ENCODE measurements at places on chromosomes 16 and 17. TPM values are rescaled to one million over a fixed set of nuclear protein-coding genes. Genes with fewer than 3 reads are reported as not detected.

DNA sequence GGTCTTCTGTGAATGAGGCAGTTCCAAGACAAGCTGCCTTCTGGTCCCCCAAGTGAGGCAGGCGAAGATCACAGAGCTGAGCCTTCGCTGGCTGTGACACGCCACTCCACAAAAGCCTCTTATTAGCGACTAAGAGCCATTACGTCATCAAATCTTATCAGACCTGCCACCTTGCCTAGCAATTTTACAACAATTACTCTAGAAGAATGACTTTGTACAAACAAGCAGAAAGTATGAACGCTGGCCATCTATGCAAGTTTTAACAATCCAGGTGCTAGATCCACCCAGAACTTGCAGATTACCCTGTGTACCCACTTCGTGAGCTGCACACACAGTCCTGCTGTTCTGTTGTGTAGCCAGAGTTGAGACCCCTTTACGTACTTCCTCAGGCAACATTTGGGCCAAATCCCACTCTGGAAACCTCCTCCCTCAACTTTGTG lies 3.8 kb upstream of the ICAM2 start:
- peak; percentile 66 for DNase-seq

DNA sequence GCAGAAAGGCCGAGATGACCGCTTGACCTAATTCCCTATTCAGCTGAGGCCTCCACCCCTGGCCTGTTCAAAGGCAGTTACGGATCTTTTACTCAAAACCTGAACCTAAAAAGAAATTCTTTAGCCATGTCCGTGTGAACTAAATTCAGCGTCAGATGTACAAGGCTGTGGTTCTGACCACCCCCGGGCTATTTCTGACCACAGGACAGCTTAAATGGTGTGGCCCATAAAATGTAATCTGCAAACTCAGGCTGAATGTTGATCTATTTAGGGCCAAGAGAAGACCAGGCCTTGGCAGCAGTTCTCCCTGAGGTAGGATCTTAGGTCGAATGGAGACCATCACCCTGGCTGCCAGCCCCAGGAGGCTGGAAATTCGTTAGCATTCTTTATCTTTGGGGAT lies 485.5 kb downstream of the WWOX start:
- no peak for DNase-seq

GRCh38 chr17:76820039-76820438 lies 48.2 kb upstream of the MGAT5B start:
- DNase-seq: no peak

DNA sequence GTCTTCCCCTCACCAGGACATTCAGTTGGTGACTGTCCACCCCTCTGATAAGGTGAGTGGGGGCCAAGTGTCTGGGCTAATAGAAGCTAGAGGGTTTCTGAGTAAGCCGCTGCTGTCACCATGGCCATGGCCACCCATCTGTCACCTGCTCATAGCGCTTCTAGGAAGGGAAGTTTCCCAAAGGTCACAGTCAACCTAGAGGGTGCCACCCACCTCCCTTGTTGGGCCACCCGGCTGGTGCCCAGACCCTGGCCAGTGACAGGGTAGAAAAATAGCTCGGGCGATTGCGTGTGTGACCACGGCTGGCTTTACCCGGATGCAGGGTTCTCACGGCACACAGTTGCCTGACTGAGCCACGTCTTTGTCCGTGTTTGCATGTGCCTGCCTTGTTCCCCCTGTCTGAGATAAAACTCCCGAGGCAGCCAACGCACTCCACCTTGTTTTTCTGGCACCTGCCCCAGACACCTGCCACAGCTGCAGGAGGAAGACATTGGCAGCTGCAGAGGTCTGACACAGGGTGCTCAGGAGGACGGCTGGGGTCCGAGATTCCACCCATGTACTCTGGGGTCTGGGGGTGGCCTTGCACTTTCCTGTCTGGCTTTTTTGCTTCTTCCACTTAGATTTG lies 809 bp downstream of the PIRT start:
- no peak for DNase-seq

GRCh38 chr17:8159032-8159400 lies 3.7 kb downstream of the VAMP2 start:
- no peak for DNase-seq

- DNase-seq: no peak
Measured at GRCh38 chr16:73390936-73391335, 343.0 kb upstream of the ZFHX3 start.

DNA sequence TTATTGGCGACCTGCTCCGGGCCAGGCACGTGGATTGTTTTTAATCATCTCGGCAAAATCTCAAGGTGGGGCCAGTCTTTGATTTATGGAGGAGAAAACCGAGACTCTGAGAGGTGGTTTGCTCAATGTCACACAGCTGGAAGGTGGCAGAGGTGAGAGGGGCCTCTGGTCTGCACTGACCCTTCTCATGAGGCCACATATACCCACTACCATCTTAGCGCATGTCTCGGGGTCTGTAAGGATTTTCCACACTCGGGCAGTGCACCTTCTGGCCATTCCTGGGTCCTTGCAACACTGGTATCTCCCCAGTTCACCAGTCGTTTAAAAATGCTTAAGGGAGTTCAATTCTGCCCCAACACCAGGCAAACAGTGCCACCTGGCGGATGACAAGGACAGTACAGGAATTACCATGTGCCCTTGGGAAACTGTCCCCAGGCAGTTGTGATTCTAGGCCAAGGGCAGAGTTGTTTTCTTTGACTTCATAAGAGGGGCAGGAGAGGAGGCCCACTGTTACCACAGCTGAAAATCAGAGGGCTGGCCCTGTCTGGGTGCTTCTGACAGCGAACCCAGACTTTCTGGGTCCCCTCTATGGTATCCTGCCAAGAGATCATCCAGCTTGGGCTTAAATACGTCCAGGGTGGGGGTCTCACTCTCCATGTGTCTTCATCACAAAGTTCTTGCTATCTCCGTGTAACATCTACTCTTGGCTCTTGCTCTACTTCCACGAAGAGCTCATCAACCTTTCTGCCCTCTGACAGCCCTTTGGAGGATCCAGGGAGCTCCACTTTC lies 39.4 kb upstream of the RAI1 start:
- peak; percentile 77 for DNase-seq

- no peak for DNase-seq
Measured at GRCh38 chr16:23974223-23974622, 138.4 kb downstream of the PRKCB start.

Gene C16orf96
- total RNA-seq: under 0.01 TPM

DNA sequence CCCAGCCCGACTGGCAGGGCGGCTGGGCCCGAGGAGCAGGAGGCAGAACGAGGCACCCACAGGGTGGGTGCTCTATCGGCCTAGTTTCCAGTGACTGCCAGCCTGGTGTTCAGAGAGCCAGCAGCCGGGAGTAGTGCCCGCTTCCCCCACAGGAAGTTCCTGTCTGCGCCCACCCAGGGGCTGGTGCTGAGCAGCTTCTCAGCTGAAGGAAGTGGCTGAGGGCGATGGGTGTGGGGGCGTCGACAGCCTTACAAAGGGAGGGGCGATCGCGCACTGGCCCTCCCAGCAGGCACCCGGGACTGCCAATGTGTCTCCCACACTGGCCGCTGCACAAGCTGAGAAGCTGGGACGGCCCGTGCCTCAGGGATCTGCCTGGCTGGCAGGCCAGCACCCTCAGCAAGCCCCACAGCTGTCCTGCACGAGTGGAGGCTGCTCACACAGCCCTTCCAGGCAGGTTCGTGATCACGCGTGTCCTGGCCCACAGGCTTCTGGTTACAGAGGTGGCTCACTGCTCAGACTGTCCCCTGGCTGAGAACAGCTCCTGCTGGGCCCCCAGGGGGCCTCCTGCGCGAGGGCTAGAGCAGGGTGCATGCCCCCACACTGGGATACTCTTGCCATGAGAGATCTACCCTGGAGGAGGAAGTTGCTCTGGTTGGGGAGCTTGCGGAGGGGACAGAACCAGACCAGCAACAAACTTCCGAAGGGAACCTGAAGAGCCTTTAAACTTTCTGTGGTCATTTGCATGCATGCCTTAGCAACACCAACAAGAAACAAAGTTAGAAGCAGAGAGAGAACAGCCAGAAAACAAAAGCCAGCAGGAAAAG lies 2.5 kb downstream of the RNF166 start:
- DNase-seq: no peak

DNA sequence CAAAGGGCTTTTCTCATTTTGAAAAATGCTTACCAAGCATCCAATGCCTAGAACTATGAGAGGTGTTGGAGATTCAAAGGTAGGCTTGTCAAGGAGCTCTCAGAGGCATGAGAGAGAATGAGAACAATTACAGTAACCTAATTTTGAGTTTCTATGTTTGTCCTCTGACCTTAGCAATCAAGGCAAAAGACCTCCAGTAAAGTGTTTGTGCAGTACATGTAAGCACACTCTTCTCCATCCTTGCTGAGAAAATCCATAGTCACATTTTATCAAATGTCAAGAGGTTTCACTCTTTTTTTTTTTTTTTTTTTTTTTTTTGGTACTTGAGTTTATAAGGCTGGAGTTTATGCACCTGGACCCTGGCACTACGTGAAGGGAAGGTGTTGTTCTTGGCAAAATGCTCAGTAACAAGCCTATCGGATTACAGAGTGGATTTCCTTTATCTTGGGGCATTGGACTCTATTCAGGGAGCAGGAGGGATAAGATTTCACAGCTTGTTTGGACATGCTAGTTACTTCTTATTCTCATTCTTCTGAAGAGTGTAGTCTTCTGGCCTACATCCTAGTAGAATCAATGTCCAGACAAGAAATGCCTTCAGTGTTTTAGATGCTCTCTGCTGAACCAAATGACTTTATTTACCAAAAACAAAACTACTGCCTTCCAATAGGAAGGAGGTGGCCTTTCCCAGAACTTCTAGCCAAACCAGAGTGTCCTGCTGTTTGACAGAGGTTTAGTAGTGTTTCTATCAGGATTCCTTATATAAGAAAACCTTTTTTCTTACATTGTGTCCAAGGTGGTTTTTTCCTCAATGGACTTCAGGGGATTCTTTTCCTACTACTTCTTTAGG lies 21.9 kb downstream of the KCNJ2 start:
- no peak for DNase-seq

Gene TNP2
- not detected for total RNA-seq

- no peak for DNase-seq
Measured at GRCh38 chr16:81463296-81463890, 18.8 kb downstream of the CMIP start.

DNA sequence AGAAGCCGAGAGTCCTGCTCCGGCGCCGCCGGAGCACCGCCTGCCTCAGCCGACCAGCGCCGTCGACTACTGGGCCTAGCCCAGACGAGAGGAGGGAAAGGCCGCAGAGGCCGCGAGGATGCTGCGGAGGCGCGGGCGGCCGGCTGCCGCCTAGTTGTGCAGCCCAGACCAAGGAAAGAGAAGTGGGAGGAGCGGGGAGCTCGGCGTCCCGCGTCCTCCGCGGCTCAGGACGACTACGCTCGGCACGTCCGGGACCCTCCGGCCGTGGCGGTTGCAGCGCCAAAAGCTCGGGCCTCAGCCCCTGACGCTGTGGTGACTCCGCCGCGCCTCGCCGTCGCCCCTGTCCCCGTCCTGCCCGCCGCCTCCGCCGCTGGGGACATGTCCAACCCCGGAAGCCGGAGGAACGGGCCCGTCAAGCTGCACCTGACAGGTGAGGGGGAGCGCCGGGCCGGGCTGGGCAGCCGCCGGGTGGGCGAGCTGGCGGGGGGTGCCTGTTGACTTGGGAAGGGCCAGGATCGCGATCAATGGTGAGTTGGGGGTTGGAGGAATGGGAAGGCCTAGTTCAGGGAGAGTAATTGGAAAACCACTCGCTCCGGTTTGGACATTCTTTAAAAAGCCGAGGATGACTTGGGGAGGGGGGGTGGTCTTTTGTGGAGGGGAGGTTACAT lies 37.7 kb downstream of the RNF135 start:
- DNase-seq: peak; percentile 55

GRCh38 chr17:69978056-69978646 lies 96.9 kb upstream of the KCNJ16 start:
- DNase-seq: no peak

Gene GAS2L2
- total RNA-seq: under 0.01 TPM

DNA sequence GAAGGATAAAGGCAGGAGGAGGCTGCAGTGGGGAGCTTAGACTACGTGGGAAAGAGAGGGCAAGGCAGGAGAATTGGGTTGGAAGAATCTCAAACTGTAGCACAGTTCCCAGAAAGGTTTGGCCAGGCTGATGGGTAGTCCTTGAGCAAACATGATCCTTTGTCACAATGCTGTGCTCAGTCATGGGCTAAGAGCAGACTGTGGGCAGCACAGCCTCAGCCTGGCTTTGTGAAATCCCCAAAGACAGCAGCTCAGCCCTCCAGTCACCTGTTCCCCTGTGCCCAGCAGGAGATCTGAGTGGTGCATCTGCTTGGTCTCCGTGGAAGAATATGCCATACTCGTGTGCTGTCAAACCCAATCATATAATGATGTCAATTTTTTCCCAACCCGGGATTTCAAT lies 10.6 kb upstream of the ENGASE start:
- no peak for DNase-seq

Gene KRTAP9-8
- not detected for total RNA-seq

- no peak for DNase-seq
Measured at GRCh38 chr16:54506741-54507500, 220.3 kb upstream of the IRX3 start.

Gene ETV4
- 4.4 TPM for total RNA-seq

- no peak for DNase-seq
Measured at GRCh38 chr16:73545755-73546154, 497.8 kb upstream of the ZFHX3 start.

GRCh38 chr17:76462556-76463290 lies 4.7 kb upstream of the AANAT start:
- no peak for DNase-seq

Gene KIF22
- total RNA-seq: 30.5 TPM
